ENCODE measurements at places on chromosomes 7 and 10.

DNA sequence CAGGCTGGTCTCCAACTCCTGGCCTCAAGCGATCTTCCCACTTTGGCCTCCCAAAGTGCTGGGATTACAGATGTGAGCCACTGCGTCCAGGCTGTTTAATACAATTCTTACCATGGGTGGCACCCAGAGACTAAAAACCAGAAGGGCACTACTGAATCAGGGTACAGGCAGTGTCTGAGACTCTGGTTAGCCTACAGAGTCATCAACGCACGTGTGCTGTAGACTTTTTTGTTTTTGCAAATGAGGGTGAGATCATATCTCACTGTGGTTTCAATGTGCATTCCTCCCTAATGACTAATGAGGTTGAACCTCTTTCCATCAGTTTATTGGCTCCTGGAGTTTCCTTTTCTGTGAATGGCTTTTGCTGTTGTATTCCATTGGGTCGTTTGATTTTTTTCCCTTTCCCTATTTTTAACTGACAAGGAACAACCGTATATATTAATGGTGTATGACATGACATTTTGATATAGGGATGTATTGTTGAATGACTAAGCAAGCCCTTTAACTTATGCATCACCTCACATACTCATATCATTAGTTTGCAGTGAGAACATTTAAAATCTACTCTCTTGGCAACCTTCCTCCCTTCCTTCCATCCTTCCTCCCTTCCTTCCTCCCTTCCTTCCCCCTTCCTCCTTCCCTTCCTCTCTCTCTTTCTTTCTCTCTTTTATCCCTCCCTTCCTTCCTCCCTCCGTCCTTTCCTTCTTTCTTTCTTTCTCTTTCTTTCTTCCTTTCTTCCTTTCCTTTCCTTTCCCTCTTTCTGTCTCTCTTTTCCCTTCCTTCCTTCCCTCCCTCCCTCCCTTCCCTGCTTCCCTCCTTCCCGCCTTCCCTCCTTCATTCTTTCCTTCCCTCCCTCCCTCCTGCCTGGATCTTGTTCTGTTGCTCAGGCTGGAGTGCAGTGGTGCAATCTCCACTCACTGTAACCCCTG is 9.3 kb upstream of the TMEM270 start:
- peak; percentile 59 for DNase-seq

GRCh38 chr7:23873306-23873705 is 163.3 kb downstream of the STK31 start:
- no peak for DNase-seq

DNA sequence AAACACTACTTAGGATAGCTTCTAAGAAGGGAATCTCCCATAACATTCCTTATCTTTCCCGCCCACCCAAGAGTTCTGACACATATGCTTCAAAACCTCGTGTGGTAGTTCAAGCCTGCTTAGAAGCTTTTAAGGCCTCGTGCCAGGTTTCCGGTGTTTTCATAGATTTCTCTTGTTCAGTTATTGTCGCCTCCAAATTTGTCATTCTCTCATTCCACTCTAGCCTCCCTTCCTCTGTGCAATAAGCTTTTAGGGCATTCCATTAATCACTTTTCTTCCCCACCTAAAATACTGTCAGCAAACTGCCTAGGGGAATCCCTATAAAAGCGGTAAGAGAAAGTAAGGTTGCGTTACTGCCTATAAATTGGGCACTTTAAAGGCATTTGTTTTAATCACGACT is 718 bp upstream of the BPGM start:
- DNase-seq: no peak

GRCh38 chr10:93495654-93496321 is 624 bp upstream of the CEP55 start:
- DNase-seq: peak; percentile 16

GRCh38 chr10:49010865-49011264 is 71.2 kb upstream of the LRRC18 start:
- DNase-seq: no peak

GRCh38 chr7:34308595-34308994 is 349.4 kb upstream of the NPSR1 start:
- no peak for DNase-seq

GRCh38 chr10:79145517-79146470 is 77.0 kb downstream of the ZMIZ1 start:
- DNase-seq: no peak

- DNase-seq: no peak
These were observed 216.8 kb downstream of the RPS24 start for GRCh38 chr10:78250313-78251015.

DNA sequence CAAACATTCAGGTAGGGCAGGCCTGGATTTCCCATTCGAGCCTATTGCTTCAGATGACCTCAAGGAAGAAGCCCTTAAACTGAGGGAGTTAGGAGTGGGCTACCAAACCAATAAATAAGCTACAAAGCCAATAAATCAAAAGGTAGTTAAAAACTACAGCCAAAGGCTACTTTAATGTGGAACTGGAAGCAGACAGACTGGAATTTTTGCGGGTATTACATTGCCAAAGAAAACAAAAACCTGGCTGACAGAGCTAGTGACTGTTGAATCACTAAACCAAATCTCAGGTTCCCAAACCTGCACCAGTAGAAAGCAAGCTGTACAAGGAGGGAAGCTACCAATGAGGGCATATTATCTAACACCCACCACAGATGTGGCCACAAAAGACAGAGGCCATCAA is 315.6 kb downstream of the GRM8 start:
- DNase-seq: no peak

DNA sequence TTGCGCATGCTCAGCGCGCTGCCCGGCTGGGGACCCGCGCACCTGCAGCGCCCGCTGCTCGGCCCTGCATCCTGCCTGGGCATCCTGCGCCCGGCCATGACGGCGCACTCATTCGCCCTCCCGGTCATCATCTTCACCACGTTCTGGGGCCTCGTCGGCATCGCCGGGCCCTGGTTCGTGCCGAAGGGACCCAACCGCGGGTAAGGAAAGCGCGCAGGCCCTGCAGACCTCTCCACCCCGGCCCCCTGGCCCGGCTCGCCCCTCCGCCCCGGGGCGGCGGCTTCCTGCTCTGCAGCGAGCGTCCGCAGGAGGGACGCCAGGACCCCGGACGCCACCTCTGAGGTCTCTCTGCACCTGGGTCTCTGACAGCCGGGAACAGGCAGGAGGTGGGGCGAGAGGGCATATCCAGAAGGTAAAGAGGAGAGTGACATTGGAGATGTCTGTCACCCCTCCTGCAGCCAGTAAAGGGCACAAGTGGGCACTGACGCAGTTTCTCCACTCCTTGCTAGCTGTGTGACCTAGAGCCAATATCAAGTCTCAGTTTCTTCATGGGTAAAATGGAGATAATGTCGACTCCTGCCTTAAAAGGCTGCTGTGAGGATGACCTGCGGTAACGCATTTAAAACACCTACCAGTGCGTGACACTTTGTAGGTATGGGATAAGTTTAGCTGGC is 338 bp downstream of the ATP6V0E2 start:
- DNase-seq: no peak

- DNase-seq: no peak
These were observed 50.1 kb downstream of the NOD1 start for GRCh38 chr7:30428246-30429155.

DNA sequence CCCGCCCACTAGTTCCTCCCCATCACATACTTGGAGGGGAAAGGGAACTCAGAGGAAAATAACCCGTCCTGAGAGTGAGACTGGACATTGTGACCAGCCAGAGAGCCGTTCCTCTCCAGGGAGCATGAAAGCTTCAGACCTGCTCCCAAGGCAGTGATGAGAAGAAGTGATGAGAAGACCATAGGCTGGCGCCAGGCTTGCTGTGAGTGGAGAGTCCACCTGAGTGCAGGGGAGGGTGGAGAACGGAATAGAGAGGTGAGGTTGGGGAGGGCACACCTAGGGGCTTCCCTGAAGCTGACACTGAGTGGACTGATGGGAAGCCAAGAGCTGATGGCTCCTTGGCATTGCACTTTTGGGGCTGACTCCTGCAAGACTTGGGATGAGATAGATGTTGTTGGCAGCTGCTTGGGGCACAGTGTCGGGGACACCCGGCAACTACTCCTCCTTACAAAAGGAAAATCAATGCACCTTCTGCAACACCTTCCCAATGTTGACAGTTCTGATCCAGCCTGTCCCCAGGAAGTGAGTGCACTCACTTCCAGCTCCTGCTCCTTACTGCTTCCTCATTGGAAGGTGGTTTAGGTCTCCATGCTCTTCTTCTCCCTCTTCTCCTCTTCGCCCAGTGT is 79.4 kb downstream of the EMX2 start:
- no peak for DNase-seq

- DNase-seq: no peak
These were observed 16.5 kb downstream of the AVL9 start for GRCh38 chr7:32511791-32512190.

- no peak for DNase-seq
These were observed 23.9 kb upstream of the SMARCD3 start for GRCh38 chr7:151272405-151272804.

DNA sequence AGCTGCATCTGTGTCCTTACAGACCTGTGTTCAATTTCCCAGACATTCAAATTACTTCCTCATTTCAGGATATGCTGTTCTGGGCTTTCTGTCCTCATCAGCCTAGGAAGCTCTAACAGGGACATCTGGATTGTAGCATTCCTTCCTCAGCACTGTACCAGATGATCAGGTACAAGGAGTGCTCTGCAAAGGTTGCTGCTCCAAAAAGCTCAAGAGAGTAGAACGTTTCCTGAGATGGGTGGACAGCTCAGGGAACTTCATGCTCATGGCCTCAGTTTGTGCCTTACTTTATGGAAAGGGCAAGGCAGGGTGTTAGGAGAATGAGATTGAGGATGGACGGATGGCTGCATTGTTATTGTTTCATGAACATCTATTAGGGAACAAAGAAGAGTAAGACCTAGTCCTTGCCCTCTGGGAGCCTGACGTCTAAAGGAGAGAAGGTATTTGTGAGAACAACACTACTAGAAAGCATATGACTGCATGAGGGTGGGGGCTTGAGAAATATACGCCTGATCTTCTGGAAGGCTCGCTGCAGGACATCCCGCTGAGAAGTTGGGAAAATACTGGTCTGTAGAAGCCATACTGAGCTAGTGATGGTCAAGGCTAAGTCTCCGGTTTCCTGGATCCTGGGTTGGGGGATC is 10.5 kb upstream of the ZNF212 start:
- no peak for DNase-seq

- no peak for DNase-seq
These were observed 285.6 kb downstream of the HGF start for GRCh38 chr7:81484261-81484660.

GRCh38 chr10:70087616-70088307 is 35.1 kb downstream of the MACROH2A2 start:
- DNase-seq: no peak

DNA sequence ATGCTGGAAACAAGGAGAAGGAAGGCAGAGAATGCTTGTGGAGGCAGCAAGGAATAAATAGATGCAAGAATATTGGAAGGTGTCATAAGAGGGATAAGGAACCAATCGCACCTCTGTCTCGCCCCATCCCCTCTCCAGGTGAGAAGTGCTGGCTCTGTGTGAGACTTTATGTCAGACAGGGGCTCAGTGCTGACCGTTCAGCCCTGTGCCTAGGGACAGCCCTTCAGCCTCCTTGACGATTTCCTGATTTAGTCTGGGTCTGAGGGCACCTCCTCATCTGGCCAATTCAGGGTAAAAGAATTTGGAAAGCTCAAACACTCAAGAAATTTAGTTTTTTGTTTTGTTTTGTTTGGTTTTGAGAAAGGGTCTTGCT is 54.9 kb downstream of the FAM241B start:
- no peak for DNase-seq

GRCh38 chr10:3931901-3932300 is 146.9 kb upstream of the KLF6 start:
- no peak for DNase-seq

- no peak for DNase-seq
These were observed 2.3 kb upstream of the VENTX start for GRCh38 chr10:133235265-133235855.

DNA sequence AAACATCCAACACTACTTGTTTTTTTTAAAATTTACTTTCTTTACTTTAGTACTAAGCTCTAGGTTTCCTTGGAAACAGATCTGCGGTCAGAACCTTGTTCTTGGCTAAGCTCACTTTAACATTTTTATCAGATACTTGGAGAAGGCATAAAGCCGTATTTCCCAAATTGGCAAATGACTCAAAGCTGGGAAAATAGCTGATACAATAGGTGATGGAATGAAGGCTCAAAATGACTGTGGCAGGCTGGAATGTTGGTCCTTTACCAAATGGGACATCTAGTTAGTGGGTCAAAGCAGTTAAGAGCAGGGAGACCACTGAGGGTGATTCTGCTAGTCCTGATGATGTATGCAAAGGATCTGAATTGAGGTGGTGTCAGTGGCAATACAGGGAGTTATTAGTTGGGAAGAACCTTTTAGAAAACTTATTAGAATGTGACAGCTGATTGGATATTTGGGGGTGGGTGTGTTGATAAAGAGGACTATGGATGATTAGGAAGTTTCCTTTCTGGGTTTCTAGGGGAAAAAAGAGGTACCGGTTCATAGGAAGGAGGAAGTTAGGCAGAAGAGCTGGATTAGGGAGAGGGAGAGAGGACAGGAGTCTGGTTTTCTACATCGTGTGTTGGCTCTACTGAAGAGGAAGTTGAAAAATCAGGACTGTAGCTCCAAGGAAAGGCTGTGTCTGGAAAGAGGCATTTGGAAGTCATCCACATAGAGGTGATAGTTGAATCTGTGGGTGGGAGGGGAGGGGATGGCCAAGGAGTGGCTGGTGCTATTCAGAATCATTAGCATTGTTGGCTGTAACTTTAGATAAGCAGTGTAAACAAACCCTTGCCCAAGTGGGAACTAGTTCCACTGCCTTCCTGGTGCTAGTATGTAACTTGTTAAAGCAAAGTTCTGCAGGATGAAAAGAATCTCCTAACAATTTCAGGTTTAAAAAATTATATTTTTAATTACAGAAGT is 13.1 kb downstream of the PLCE1 start:
- no peak for DNase-seq

- no peak for DNase-seq
These were observed 157.0 kb upstream of the ZMIZ1 start for GRCh38 chr10:78911533-78912340.

DNA sequence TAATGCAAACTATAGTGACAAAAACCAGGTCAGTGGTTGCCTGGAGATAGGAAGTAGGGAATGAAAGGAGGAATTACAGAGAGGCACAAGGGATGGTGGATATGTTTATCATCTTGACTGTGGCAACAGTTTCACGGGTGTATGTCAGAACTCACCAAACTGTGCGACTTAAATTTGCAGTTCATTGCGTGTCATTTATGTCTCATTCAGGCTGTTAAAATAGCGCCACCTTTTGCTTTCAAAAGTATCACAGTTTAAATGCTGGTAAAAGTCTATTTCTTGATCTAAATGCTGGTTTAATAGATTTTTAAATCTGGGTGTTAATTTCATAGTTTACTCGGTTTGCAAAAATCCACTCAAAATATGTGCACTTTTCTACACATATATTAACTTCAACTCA is 51.0 kb downstream of the PTTG1IP2 start:
- no peak for DNase-seq

GRCh38 chr7:69676247-69676646 is 78.0 kb downstream of the AUTS2 start:
- DNase-seq: no peak

DNA sequence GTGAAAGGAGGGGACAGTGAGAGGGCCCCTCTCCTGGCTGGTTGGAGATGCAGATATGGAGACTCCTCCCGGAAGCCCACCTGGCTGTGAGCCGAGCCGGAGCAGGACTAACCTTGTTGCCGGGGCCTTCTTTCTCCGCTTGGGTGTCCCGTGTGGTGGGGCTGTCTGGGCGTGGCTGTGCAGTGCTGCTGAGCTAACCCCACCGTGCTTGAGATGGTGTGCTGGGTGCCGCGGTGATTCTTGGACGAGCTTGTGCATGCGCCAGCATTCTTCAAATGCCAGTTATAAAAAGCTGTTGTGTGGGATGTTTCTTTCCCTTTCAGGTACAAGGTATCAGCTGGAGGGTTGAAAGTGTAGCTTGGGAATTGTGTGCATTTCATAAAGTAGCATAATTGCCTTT is 48.8 kb downstream of the DAGLB start:
- no peak for DNase-seq

- no peak for DNase-seq
These were observed 46.7 kb upstream of the RBM33 start for GRCh38 chr7:155597753-155598140.
